ENCODE measurements at places on chromosomes 11 and 22.

DNA sequence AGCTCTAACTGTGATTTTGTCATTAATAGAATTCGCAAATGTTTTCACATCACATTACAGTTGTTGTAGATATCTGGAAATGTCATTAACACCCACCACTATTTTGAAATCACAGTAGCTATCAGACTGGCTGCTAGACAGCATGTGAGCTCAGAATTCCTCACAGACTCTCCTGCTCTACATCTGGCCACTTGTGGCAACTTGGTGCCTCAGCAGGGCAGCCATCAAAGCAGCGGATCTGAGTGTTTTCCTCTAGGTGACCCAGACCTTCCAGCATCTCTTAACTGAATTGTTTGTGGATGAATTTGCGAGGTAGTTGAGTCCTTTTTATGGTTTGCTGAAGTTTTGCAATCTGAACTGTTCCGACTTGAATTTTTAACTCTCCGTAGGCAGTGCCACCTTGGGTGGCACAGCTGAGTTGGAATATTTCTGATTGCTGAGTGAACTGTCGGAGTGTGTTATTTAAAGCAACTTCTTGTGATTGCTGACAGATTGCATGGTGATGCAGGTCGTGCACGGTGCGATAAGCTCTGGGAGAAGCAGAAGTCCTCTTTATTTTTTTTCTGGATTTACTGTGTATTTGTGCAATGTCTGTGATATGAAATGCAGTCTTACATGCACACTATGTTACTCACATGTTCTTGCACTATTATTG, 114.0 kb upstream of the PLET1 start:
- DNase-seq = no peak

DNA sequence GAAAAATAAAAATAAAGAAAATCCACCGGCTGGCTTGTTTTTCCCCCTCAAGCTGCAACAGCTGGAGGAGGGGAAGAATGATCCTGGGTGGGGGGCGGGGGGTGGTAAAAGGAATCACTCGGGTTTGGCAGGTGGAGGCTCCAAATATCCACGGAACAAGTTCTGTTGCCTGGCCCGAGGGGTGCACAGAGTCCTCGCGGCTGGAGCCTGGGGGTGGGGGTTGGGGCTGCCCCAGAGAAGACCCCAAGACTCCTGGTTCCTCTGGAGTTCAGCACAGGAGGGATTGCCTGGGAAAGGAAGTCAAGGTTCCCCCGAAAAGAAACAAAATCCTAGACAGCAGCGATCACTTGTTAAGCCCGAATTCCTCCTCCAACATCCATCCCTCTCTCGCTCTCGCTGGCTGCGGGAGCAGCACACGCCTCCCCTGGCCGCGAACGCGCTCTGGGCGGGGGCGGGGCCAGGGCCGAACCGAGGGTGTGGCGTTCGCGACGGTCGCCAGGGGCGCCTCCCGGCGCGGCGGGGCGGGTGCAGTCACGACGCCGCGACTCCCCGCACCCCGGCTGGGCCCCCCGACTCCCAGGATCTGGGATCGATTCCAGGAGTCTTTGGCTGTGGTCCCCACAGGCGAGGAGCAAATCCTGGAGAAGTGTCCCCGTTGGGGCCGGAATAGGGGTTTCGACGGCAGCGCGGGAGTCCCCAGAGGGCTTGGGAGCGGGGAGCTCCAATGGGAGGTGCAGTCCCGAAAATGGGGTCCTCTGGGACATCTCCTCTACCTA, at the start of gene KCNA4:
KCNA4 (minus strand) TSS at position 443 of the 776 bp plus-strand sequence. CDS start 4,352 bp downstream, outside the sequence.
- DNase-seq = peak; percentile 63

DNA sequence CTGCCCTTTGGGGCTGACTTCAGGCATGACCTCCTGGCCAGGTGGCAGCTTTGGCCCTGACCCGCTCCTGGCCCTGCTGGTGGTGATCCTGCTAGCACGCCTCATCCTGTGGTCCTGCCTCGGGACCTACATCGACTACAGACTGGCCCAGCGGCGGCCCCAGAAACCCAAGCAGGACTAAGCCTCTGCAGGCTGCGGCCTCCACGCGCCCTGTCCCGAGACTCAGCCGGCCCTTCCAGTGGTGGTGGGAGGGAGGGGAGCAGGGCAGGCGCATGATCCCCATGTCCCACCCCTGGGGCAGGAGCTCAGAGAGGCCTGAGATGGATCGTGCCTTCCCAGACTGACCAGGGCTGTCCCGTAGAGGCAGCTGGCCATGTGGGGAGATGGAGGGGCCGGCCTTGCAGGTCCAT, 2.1 kb downstream of the SMIM38 start:
- no peak for DNase-seq

- no peak for DNase-seq
These were observed 23.5 kb downstream of the WEE1 start for GRCh38 chr11:9596926-9597464.

GRCh38 chr11:92453055-92453454, 228.4 kb downstream of the FAT3 start:
- DNase-seq = no peak

DNA sequence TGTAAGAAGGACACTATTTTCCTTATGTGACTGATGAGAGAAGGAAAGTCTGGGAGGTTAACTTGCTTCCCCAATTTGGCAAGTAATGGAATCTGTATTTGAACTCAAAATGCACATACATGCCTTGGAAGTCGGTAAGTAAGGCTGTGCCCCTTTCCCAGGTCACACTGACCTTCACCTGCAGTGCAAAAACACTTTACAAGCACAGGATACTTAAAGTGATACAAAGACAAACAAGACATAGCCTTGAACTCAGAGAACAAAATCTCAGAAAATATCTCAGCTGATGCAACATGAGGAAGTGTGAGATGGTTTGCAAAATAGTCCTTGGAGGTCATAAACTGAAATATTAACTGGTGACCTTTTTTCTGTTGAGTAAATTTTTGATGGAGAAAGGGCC, 251.1 kb downstream of the RAB38 start:
- DNase-seq = no peak

DNA sequence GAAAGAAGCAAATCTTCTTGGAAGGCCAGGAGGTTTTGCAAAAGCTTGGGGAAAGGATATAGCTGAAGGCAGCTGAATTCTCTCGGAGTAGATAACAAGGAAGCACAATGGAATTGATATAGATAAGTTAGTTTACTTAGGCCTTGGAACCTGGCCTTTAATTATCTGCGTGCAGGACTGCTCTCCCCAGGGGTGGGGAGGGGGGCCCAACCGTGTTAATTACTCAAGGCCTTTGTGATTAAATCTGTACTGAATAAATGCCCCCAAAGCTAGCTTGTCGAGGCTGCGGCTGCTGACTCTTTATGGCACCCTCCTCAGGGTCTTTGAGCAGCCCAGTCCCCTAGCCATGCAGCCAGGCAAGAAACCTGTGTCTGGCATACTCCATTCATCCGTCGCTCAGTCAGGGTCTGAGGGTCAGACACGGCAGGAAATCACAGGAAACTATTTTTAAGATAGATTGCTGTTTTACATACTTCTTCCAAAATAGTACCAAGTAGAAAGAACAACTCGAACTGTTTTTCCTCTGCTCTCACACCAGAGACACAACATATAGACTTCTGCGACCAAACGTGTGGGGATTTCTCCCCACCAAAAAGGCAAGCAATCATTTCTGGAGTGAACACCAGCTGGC, 36.5 kb downstream of the MS4A2 start:
- DNase-seq = no peak

- DNase-seq = no peak
These were observed 20.5 kb downstream of the MRE11 start for GRCh38 chr11:94472916-94473799.

DNA sequence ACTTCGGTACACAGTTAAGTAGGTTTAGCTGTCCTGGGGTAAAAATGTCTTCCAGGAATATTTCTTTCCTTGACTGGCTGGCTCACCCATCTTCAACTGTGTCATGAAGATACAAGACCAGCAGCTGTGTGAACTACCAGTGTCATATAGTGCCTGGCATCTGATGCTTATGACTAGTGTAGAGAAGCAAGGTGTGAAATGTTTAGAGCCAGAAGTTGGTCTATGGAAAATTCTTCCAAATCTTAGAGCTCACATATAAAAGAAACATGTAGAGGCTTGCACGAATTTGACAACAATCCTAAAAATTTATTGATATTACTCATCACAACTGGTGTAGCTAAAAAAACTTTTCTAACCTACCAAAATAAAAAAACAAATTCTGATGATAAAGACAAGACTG, 54.4 kb downstream of the ARL14EP start:
- DNase-seq = no peak

- DNase-seq = no peak
These were observed 679 bp downstream of the TUG1 start for GRCh38 chr22:30969532-30970355.

- DNase-seq = peak; percentile 79
These were observed 472.3 kb downstream of the MN1 start for GRCh38 chr22:27329131-27329850.

DNA sequence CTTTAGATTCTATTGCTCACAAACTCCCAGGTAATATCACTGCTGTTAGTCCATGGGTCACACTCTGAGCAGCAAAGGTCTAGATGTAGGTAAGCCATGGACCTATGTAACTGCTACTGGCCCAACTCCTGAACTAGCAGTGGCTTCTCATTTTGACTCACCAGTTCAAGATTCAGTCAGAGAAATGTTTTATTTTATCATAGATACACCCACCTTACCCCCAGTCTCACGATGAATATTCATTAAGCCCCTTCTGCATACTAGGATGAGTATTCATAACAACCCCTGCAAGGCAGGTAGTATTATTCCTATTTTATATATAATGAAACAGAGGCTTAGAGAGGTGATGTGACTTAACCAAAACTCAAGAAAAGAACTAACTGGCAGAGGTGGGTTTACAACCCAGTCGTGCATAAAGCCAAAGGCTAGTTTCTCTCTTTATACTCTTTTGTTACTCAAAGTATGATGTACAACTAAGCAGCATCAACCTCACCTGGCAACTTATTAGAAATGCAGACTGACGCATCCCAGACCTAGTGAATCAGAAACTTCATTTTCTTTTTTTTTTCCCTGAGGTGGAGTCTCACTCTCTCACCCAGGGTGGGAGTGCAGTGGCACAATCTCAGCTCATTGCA, 957.6 kb upstream of the CCDC90B start:
- DNase-seq = no peak

GRCh38 chr11:90564531-90564930, 341.7 kb upstream of the CHORDC1 start:
- DNase-seq = no peak

DNA sequence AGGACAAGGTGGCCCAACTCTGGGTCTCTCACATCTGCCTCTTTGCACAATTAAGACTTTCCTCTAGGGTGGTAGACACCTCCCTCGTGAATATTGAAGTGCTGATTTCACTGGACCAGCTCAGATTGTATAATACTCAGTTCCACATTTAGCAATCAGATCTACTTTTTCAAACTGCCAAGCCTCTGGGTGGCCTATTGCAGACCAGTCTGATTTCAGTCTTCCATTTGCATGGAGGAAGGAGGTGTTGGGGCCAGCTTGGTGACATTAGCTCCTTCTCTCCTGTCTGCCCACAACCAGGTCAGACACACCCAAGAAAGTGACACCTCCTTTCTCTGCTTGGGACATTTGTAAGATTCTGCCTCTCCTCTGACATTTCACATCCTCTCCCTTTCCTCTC, 78.2 kb downstream of the PPFIBP2 start:
- DNase-seq = no peak

- peak; percentile 35 for DNase-seq
These were observed at the start of gene LRRC75B for GRCh38 chr22:24592851-24593558. TSS of gene LRRC75B (minus strand) at chr22:24593073. CDS start at chr22:24593039, 34 bp downstream.

- DNase-seq = no peak
These were observed 9.9 kb upstream of the CASP12 start for GRCh38 chr11:104908186-104908531.

DNA sequence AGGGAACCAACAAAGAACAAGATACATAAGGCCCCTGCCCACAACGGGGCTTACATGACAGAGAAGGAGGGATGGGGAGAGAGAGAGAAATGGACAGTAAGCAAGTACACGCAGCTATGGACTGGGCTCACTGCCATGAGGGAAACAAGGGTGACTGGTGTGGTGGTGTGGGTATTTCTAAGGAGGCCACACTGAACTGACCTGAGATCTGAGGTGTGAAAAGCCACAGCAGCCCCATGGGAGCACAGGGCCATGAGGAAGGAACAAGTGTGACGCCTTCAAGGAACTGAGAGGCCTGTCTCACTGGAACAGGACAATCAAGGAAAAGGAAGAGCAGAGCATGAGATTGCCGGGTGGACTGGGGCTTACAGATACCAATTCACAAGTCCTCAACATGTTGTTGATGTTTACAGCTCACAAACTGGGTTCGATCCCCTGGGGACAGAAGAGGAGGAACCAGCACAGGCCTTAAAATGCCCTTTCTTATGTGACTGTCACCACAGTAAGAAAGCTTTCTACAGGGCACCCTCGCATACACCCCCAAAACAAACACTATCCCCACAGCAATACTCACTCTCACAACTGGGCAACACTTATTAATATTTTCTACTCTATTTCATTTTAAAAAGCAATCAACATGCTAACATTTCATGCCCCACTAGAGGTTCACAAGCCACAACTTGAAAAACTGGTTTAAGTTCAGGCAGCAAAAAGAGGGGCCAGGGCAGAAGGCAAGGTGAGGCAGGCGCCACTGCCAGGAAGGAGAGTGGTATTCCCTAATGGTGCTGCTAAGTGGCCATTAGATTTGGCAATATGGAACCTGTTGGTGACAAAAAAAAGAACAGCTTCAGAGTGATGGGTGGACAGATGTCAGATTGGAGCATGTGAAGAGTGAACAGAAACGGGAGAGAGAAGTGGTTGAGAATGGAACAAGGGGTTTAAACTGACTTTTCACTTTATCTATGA, 39.1 kb downstream of the TCIRG1 start:
- no peak for DNase-seq

GRCh38 chr11:42674436-42674835, 637.4 kb upstream of the API5 start:
- DNase-seq = no peak

GRCh38 chr11:95156916-95157541, 67.4 kb downstream of the ENDOD1 start:
- DNase-seq = no peak

DNA sequence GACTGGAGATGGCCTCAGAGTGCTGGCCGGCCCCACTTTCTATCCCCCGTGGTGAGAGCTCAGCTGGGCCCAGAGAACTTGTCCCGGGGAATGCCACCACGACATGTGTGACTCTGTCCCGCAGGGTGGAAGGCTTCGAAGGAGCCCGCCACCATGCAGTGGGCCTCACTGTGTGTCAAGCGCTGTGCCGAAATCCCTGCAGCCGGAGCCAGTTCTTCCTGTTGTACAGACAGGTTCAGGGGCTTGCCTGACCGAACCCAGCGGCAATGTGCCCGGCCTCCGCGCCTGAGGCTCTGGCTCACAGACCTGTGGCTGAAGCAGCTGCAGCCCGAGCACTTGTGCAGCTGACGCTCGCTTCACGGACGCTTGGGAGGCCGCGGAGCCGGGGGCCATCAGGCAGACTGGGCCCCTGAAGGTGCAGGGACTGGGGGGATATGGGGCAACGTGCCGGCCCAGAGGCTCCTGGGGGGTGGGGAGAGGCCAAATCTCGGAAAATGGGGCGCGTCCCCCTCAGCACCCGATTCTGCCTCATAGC, 650 bp downstream of the PPM1F start:
- DNase-seq = no peak
